ENCODE measurements at places on chromosomes 12 and 14.

DNA sequence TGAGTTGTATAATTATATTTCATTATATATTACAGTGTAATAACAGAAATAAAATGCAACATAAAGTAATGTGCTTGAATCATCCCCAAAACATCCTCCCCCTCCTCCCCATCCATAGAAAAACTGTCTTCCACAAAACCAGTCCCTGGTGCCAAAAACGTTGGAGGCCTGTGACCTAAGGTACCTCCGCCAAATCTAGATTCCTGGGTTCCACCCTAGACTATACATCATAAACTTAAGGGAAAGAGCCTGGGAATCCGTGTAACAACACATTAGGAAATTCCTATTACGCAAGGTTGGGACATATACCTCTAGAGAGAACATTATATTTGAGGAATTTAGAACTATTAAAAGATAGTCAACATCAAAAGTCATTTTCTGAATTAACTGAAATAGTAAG is 38.0 kb downstream of the SPPL3 start:
- DNase-seq = no peak

GRCh38 chr14:53953828-53954550 is 2.6 kb downstream of the BMP4 start:
- peak; percentile 65 for DNase-seq

DNA sequence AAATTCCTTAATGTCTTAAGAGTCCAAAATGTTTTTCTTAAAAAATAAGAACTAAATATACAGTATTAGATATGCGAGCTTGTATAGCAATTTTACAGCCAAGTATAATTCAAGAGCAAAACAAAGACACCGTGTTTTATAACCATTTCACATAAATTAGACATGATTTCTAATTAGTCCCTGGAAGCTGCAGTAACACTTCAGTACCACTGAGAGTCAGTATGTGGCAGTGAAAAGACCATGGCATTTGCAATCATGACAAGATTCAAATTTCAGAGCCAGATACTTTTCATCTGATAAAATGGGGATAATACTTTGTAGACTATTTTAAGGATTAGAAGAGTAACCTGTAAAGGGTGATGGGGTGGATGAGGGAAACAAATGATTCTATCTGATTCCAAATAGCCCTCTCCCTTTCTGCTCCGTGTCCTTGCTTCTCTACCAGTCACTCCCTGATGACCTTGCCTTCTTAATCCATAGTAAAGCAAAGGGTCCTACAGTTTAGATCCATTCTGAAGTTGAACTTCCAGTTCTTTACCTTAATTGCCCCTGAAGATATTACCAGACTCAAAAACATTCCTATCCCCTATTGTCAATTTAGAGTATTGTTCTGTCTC is 145.4 kb upstream of the ABCD2 start:
- peak; percentile 68 for DNase-seq

GRCh38 chr12:12546314-12546772 is 16.3 kb downstream of the DUSP16 start:
- no peak for DNase-seq

DNA sequence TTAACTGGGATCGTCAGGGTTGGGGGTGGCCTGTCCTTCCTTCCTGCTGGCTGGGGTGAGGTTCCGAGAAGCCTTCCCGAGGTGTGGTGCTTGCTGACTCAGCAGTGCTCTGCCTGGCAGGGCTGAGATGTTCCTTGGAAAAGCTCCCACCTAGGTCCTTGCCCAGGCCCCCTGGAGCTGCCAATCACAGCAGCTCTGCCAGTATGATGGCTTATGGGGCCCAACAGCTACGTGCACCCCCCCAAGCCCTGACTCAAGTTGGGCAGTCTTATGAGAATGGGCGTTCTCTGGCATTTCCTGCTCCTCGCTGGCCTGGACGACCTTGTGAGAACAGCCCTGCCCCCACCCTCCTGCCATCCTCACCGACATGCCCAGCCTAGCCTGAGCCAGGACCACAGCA is 292.2 kb upstream of the CRY1 start:
- DNase-seq = no peak

DNA sequence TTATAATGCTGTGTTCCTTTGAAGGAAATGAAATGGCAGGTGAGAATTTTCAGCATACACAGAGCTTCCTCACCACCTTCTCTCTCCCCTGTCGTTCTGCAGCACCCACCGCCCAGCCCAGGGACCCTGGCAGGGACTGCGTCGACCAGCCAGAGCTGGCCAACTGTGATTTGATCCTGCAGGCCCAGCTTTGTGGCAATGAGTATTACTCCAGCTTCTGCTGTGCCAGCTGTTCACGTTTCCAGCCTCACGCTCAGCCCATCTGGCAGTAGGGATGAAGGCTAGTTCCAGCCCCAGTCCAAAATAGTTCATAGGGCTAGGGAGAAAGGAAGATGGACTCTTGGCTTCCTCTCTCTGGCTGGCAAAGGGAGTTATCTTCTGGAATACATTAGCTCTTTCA is 35.1 kb downstream of the PAPLN start:
- DNase-seq = no peak

GRCh38 chr14:93975791-93976476 is 436 bp downstream of the ASB2 start:
- no peak for DNase-seq

DNA sequence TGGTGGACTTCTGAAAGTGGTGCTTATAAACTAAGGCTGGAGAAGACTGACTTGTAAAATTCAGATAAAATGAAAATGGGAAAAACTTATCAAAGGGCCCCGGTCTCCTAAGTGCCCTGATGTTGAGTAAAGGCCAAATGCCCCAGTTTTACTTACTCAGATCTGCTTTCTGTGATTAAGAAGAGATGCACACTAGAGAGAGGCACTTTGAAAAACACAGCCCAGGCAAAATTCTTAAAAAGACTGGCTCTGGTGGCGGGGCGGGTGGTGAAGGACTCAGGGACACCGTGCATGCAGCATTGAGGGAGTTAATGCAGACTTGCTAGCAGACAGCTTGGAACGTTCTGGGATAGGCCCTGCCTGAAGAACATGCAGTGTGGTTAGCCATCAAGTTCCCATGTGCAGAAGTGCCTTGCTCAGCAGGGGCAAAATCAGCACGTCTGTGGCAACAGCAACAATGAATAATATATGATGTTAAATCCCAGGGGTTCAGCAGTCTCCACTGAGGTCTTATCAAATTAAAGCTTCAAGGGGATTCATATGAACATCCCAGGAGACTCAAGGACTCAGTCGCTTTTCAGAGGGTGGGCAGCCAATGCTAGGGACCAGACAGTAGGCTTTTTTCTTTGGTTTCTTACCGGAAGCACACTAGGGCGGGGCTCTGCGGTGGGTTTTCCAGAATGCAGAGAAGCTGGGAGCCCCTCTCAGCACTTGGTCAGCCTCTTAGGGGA is 105.0 kb downstream of the DAD1 start:
- DNase-seq = peak; percentile 48

GRCh38 chr12:6953442-6954315 is 2.5 kb downstream of the PTPN6 start:
- peak; percentile 79 for DNase-seq

GRCh38 chr14:61930101-61930857 is 168.1 kb downstream of the SNAPC1 start:
- no peak for DNase-seq

All from cardiac muscle cell (in vitro differentiated cells and primary cell).